Common myeloid progenitor, CD34-positive (primary cell): ENCODE measurements at places on chromosomes 5 and 9.
A peak's percentile ranks its signal among the peaks of the same experiment; 100 is the strongest.

- DNase-seq, result no peak
Measured at GRCh38 chr9:136565086-136565714, 19.4 kb upstream of the NOTCH1 start.

- no peak for DNase-seq
Measured at GRCh38 chr5:145449794-145450193, 385.3 kb downstream of the PRELID2 start.

DNA sequence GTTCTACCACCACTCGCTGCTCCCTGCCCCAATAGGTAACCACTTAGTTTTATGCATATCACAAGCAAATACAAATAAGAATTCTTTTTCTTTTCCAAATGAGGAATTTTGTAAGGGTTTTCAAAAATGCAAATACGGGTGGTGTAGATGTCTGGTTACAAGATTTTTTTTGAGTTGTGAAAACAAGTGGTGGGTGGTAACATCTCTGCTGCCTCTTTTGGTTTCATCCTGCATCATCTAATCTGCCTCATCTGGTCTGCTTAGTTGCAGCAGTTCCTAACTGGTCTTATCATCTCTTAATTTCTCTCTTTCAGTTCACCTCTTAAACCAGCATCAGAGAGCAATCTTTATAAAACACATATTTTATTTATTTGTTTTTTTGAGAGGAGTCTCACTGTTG, 5.3 kb downstream of the NFX1 start:
- DNase-seq, result no peak

- DNase-seq, result no peak
Measured at GRCh38 chr9:118630079-118630478, 739.2 kb downstream of the BRINP1 start.

GRCh38 chr5:170861917-170862766, at the start of gene RANBP17:
Gene RANBP17, plus strand, starts transcription at chr5:170862018.
- DNase-seq, result peak; percentile 80

GRCh38 chr9:124293718-124294506, 36.2 kb downstream of the NEK6 start:
- peak; percentile 55 for DNase-seq
